ENCODE measurements at places on chromosomes 2 and 18. TPM values are rescaled to one million over a fixed set of nuclear protein-coding genes. Genes with fewer than 3 reads are reported as not detected.

The GATA6 gene
- total RNA-seq: 20.6 TPM

The HOXD3 gene
- 1.0 TPM for total RNA-seq

The CD302 gene
- total RNA-seq: 51.5 TPM

The TPO gene
- 0.21 TPM for total RNA-seq

- no peak for DNase-seq
Observed at GRCh38 chr2:60118917-60119316, 434.5 kb downstream of the BCL11A start.

GRCh38 chr2:205369813-205370212, 312.5 kb upstream of the NRP2 start:
- no peak for DNase-seq

GRCh38 chr2:101972621-101973434, 18.9 kb upstream of the IL1R2 start:
- no peak for DNase-seq

DNA sequence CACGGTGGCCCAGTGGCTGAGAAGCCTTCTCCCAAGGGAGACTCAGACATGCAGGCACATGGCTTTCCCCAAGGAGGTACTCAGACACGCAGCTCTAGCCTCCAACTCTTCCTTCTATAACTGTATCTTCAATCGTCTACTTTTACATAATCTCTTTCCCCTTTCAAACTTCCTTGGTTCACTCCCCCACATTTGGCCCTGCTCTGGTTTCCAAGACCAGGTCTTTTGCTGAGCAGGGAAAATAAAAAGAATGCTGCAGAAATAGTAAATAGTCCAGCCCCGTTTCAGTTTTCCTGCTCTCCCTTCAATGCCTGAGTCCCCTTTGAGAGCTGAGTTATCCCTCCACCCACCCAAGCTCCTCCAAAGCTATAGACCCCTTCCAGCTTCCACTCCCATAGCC, 635.0 kb downstream of the ARHGAP15 start:
- no peak for DNase-seq

- no peak for DNase-seq
Observed at GRCh38 chr2:54424555-54425163, 31.5 kb upstream of the SPTBN1 start.

DNA sequence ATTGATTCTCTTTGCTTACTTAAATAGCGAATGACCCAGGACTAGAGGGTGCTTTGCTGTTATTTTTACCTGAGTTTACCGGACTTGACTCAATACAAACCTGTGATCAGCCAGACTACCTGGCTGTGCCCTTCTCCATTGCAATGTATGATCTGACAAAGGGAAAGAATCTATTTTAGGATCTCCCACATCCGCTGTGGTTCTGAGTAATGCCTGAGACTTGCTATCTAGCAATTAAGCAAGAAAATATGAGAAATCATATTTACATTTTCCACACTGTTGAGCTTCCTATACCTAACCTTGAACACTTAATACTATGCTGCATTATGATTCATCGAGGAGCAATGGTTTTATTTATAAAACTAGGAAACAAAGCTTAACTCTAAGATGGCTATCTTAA, 215.2 kb downstream of the RAD51AP2 start:
- no peak for DNase-seq
